ENCODE measurements at places on chromosomes 2 and 18.

DNA sequence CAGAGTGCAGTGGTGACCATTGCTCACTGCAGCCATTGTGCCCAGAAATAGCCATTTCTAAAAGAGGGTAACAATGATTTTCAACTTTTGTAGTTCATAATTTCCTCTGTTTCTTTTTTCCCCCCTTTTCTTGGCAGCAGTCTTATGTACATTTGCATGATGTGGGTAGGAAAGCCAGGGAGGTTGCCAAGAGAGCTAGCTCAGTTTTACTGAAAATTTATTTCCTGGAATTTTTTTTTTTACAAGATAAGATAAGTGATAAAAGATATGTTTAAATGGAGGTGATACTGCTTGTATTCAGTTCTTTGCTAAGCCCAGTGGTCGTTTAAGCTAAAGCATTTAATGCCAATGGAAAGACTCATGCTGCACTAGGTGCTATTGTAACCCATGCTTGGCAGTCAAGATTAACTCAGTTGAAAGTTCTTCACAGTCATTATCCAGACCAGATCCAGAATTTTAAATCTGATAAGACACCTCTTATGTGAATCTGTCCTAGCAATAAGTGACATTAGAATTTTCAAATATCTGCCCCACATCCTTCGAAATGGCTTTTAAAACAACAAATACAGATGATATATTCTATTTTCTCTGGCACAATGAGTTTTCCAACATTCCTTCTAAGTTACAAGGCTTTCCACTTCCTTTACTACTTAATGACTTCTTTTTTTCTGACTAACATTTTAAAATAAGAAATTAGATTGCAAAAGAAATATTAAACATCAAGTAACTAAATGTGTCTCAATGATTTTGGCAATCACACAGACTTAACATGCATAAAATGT lies 4.4 kb upstream of the ATP8B1 start:
- DNase-seq, result no peak

DNA sequence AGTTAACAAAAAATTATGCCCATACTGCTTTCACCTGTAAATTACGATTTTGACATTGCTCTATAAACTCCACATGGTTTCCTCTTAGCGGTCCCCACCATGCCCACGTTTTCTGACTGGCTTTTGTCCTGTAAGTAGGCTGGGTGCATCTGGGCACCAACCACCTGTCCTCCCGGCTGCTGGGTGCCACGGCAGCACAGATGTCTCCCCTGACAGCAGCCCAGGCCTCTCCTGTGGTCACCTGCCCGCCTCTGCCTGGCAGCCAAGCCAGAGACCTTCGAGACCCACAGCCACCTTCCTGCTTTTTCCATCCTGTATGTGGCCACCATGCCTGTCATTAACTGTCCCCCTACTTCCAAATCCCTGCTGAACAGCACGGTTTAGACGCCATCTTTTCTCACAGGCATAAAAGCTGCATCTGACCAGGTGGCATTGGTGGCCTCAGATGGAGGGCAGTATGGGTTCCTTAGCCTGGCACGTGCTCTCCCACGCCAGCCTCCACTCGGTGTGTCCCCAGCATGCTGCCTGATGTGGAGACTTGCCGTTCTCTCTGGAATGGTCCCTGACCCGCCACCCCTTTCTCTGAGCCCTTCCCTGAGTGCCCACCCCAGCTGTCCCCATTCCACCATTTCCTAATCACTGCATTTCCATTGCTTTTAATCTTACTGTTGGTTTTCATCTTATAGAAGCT lies 18.9 kb downstream of the SNORC start:
- DNase-seq, result no peak

- DNase-seq, result no peak
Measured at GRCh38 chr18:65788373-65788772, 37.6 kb downstream of the CDH7 start.

GRCh38 chr2:152251811-152252210 lies 76.2 kb upstream of the STAM2 start:
- DNase-seq, result no peak

DNA sequence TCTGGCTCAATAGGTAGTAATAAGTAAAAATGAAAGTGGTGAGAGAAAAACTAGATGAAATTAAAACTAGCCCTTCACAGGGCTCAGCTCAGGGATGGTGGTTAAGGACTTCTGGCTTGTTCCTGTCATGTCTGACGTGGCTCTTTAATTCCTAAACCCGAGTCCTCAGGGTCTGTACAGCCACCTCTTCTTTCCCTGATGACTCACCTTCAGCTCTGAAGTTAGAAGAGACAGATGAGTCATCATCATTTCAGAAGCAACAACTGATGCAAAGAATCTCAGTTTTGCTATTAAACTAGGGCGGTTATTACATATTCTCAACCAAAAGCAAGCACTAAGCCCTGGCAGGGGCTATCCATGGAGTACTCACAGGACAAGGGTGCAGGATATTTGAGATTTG lies 24.0 kb upstream of the ITGB6 start:
- DNase-seq, result no peak

DNA sequence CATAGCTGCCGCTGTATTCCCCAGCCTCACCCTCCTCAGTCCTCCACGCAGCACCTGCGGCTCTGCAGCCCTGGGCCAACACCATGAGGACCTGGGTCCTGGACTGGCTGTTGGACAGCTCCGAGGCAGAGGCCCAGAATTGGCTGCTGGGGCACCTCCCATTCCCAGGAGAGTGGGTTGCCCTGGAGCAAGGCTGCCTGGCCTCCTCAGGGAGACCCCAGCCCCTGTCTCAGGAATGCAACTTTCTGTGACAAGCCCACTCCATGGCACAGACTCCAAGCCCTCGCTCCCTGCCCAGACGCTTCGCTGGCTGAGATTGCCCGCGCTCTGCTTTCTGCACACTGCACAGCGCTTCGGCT lies 33.0 kb downstream of the CYP26B1 start:
- no peak for DNase-seq

- no peak for DNase-seq
Measured at GRCh38 chr2:202133200-202133908, 60.3 kb downstream of the KIAA2012 start.

DNA sequence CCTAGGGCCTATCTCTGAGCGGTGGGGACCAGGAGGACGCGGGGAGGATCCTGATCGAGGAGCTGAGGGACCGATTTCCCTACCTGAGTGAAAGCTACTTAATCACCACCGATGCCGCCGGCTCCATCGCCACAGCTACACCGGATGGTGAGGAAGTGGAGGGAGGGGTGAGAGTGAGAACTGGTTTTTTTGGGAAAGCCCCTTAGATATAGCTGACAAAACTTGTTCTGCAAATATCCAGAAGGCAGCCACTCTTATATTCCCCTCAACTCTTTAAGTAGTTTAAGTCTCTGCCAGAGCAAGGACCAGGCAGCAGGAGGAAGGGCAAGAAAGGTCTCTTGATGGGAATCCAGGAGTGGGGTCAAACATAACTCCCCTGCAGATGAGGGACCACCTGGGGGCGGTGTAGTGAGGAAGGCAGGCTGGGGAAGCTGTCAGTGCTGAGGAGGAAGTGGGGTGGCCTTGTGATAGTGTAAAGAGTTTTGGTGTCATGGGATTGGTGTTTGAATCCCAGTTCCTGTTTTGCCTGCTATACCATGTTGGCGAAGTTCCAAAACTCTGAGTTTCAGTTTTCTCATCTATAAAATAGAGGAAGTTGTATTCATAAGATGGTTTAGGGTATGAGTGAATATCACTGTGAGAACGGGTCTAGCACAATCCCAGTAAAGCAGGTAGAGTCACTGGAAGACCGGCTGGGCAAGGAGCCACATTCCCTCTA lies 3.4 kb downstream of the NAGK start:
- DNase-seq, result peak; percentile 65

- DNase-seq, result no peak
Measured at GRCh38 chr2:238928520-238929241, 80.8 kb downstream of the TWIST2 start.

GRCh38 chr18:7940971-7941370 lies 373.9 kb downstream of the PTPRM start:
- no peak for DNase-seq

DNA sequence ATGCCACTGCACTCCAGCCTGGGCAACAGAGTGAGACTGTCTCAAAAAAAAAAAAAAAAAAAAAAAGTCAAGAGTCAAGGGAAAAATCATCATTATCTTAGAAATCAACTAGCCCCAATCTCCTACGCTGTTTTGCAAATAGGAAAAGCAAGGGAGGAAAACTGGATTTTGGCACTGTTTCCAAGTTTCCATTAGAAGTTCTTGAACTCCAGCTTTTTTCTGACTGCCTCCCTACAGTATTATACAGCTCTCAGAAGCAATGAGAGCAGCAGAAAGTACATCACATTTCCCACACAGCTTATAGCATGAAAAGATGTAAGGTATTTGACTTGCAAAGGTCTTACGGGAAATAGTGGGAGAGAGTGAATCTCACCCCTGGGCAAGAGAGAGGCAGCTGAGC lies 127.8 kb downstream of the OSR1 start:
- no peak for DNase-seq

DNA sequence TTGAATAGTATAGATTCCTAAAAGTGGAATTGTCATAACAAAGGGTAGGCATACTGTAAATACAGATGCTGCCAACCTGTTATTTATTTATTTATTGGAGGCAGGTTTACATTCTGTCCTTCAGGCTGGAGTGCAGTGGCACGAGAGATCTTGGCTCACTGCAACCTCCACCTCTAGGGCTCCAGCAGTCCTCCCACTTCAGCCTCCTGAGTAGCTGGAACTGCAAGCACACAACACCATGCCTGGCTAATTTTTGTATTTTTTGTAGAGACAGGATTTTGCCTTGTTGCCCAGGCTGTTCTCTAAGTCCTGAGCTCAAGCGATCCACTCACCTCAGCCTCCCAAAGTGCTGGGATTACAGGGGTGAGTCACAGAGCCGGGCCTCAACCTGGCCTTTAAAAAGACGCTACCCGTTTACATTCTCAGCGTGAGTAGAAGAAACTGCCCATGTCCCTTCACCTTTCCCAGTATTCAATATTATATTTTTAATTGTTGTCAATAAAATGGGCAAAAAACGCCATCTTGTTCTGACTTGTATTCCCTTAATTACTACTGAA lies 3.0 kb upstream of the ROCK2 start:
- DNase-seq, result no peak

GRCh38 chr2:132813422-132813821 lies 143.4 kb upstream of the LYPD1 start:
- DNase-seq, result no peak

DNA sequence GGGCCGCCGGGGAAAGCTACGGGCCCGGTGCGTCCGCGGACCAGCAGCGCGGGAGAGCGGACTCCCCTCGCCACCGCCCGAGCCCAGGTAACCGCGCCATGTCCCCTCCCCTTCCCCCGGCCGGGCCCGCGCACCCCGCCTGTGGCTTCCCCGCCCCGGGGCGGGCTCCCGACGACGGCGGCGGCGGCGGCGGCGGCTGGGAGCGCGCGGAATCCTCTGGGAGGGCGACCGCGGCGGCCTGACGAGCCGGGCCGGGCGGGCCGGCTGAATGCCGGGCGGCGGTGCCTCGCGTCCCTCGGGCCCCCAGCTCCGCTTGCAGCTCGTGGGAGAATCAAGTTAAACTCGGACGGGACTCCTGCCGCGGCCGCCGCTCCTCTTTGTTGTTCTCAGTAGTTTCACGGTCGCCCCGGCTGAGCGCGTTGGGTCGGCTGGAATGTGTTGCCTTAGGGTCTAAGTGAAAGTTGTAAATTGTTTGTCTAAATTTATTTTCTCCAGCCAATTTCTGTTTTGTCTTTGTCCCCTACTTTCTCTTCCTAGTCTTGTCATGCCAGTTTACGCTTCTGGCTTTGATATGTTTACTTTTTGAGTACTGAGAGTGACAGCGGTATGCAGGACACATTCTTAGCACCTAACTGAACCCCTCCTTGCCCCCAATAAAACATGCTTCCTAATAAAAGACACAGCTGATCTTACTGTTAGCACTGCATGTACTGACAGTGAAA lies 685 bp downstream of the SMAD4 start:
- DNase-seq, result peak; percentile 68

DNA sequence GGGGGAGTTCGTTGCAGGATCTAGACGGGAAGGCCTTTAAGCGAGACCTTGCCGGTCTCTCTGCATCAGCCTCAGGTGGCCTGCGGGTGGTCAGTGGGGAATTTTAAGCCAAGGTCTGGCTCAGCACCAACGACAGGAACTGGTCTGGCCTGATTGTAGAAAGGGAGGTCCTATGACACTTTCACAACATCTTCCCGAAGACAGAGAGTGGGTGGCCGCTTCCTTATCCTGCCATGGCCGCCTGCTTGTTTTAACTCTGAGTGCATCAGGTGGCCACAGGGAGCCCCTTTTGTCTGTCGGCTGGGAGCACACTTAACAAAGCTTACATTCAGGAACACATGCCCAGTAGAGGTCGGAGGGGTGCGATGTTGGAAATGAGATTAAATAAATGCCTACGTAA lies 363.7 kb upstream of the MYT1L start:
- no peak for DNase-seq

- DNase-seq, result no peak
Measured at GRCh38 chr2:43180897-43181296, 45.5 kb downstream of the ZFP36L2 start.

All from stimulated activated CD4-positive, alpha-beta T cell treated with anti-CD3 and anti-CD28 coated beads, Interleukin-4, amount 100 ng/mL, for 1 hour (primary cell).